ENCODE measurements at places on chromosomes 4 and X.

DNA sequence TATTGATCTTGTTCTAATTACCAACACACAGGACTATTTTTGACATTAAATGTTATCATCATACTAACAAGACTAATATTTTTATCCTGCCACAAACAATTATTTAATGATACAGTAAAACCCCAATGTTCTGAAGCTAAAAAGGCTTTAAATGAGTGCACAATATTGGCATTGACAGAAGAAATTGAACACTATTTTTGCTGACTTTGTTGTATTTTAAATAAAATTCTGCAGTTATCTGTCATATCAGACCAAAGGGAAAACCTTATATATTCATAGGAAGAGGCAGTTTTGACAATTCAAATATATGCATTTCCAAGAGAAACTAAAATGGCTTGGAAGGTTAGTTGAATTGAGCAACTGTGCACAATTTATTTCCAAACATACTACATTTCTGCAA lies 397.8 kb upstream of the GALNT7 start:
- no peak for DNase-seq

DNA sequence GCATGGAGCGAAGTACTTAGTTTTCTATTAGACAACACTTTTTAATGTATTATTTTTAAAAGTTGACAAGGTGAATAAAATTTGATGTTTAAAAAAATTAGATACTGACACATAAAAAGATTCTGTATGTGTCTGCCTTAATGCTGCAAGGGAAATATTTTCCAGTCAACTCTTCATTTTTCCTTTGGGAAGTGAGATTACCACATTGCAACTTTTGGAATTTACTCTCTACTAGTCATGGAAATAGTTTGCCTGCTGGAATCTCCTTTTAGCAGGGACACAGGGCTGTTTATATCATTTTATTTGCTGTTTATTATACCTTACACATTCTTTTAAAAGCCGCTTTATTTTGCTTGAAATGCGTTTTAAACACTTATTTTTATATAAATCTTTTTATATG lies 135.1 kb downstream of the MID1 start:
- DNase-seq = no peak

GRCh38 chrX:29913647-29914046 lies 301.7 kb upstream of the MAGEB2 start:
- no peak for DNase-seq

GRCh38 chr4:95910749-95911148 lies 70.9 kb downstream of the PDHA2 start:
- no peak for DNase-seq

DNA sequence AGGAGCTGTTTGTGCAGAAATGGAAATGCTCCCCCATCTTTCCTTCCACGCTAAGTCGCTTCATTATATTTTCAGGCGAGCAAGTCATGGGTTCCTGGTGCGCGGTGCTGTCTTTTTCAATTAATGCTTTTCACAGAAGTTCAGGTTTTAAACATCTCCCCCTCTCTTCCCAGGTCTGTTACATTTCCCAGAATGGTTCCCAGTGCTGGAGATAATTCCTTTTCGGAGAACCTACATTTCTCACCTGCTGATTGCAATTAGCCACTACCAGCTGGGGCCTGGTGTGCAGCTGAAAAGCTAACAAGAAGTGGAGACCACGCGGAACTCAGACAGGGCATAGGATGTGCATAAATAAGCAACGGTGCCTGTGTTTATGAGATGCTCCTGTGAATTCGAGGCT lies 217.8 kb downstream of the MID1IP1 start:
- no peak for DNase-seq

DNA sequence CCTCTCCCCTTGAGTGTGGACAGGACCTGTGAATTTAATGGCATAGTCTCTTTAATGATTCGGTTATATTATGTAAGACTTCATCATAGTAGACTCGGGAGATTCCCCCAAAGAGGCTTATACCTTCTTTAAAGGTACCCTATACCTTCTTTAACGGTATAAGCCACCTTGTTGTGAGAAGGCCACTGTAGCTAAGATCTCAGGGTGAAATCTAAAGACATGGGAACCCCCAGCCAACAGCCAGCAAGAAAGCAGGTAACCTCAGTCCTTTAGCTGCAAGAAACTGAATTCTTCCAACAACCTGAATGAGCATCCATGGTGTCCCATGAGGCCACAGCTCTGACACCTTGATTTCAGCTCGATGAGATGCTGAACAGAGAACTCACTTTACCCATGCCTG lies 931 bp downstream of the DDX60 start:
- no peak for DNase-seq

- no peak for DNase-seq
These were observed 20.5 kb upstream of the SUPT20HL1 start for GRCh38 chrX:24339911-24340310.

- no peak for DNase-seq
These were observed 3.0 kb upstream of the USP46 start for GRCh38 chr4:52661966-52662690.

DNA sequence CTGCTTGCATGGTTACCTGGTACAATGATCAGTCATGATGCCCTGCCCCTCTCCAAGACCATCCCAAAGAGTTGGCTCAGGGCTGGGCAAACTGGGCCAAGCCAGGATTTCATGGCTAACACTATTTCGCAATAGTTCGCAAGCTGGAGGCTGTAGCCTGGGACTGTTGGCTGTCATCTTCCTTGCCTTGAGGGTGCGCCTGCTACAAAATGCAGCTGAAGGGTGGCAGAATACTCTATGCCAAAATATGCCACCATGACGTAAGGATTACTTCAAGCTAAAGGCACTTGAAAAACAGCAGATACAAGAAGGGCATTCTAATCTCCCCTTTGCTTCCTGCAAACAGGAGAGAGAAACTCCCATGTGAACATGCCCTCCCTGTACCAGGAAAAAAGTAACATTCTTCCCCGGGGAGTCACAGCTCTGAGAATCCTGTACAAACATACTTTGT lies 21.0 kb downstream of the SAT1 start:
- DNase-seq = no peak

DNA sequence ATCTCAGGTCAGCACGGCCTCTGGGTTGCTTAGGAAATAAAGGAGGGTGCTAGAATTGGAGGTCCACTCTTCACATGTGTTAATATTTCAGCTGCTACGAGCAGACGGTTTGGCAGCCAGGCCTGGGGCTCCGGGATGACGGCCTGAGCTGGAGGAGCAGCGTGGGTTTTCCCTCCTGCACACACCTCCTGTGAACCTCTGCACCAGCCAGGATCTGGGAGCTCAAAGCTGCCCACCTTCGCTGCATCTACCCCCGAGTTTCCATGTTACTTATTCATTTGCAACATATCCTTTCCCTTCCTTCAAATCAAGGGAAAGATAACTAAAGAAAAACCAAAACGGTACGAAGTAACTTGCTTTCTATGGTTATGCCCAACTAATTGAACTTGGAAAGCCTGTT lies 13.6 kb downstream of the STOX2 start:
- no peak for DNase-seq

DNA sequence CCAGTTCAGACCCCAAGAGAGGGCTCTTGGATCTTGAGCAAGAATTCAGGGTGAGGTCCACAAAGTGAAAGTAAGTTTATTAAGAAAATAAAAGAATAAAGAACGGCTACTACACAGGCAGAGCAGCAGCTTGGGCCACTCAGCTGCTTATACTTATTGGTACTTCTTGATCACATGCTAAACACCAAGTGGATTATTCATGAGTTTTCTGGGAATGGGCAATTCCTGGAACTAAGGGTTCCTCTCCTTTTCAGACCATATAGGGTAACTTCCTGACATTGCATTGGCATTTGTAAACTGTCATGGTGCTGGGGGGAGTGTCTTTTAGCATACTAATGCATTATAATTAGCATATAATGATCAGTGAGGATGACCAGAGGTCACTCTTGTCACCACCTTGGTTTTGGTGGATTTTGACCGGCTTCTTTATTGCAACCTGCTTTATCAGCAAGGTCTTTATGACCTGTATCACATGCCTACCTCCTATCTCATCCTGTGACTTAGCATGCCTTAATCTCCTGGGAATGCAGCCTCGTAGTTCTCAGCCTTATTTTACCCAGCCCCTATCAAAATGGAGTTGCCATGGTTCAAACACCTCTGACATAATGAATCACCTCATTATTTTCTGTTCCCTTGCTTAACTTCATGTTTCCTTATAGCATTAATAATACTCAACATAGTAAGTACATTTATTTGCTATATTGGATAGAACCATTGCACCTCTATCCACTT lies 476.3 kb downstream of the DTHD1 start:
- no peak for DNase-seq

- no peak for DNase-seq
These were observed 30.5 kb downstream of the CXCL8 start for GRCh38 chr4:73770917-73771316.

GRCh38 chrX:150365990-150366911 lies 3.1 kb downstream of the MAMLD1 start:
- peak; percentile 29 for DNase-seq

DNA sequence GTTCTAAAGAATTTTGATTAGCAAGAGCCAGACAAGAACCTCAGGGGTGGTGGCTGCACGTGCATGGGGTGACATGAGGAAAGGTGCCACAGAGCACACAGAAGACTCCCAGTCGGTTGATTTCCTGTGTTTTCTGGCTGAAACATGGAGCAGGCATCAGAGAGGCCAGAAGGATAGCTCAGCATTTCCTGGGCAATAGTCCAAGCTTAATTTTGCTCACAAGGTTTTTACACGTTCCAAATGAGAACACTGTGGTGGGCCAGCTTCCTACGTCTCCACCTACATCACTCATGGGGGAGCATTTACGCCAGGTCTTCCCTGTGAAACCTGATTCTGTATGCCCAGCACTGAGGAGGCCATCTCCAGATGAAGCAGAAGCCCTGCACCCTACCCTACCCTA lies 212.5 kb upstream of the CLNK start:
- DNase-seq = no peak

DNA sequence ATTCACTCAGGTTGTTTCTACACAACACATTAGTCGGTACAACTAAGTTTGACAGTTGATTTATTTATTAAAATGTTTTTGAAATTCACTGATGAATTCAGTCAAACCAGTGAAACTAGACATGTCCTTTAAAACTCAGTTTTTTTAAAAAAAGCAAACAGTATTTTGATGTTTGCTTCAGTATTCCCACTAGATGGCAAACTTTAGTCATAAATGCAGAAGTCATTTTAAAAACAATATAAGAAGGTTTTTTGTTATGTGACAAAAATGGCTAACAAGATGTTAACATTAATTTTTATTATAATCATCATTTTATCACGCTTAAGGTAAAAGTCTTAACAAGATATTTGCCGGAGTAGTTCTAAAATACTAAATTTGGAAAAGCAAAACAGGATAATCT lies 1337.8 kb upstream of the DIAPH2 start:
- no peak for DNase-seq

GRCh38 chrX:109472939-109473735 lies 8.7 kb downstream of the GUCY2F start:
- peak; percentile 40 for DNase-seq

DNA sequence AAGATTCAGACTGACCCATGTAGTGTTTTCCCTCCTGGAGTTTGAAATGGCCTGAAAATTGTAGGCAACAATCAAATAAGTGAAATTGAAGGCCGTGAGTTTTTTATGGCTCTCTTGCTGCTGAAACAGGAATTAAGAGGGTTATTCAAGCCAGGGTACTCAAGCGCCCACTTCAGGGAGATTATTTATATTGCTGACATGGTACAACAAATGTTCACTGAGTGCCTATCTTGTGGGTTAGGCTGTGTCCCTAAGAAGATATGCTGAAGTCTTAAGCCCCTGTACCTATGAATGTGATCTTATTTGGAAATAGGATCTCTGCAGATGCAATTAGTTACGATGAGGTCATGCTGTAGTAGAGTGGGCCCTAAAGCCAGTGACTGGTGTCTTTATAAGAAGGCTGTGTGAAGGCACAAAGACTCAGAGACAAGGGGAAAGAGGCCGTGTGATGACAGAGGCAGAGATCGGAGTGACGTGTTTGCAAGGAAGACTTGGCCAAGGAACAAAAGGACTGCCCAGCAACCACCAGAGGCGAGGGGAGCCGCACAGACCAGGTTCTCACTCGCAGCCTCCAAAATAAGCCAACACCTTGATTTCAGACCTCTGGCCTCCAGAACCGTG lies 72.9 kb downstream of the MED28 start:
- DNase-seq = no peak

DNA sequence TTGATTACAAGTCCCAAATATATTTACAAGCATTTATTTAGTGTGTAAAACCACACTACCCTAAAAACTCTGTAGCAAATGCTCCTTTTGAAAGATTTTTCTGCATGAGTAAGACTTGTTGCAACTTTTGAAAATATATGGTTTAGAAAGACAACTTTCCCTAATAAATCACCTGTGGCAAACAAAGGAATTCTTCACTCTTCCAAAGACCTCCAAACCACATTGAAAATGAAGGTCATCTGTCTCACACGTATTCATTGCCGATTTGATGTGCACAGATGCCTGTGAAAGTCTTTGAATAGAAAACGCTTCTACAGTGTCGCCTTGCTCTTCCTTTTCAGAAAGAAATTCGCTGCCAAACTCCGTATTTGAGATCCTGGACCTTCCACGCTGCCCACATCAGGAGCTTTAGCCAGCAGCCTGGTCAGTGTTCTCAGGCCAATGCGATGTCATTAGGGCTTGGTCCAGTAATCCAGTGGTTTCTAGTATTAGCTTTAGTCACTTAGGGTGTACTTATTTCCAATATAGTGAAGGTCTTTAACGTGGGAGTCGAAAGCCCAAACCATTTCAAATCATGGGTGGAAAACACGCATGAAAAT lies 22.2 kb downstream of the SPINK2 start:
- no peak for DNase-seq

GRCh38 chrX:3257471-3257870 lies 89.0 kb downstream of the MXRA5 start:
- DNase-seq = no peak

GRCh38 chrX:68498508-68499379 lies at the start of gene YIPF6:
YIPF6 (plus strand) TSS chrX:68499051; CDS start chrX:68499067, 16 bp downstream.
- peak; percentile 73 for DNase-seq

GRCh38 chr4:188383180-188383579 lies 243.9 kb downstream of the TRIML1 start:
- DNase-seq = no peak

- DNase-seq = peak; percentile 76
These were observed 1.7 kb downstream of the UNC5C start for GRCh38 chr4:95546866-95547714.

DNA sequence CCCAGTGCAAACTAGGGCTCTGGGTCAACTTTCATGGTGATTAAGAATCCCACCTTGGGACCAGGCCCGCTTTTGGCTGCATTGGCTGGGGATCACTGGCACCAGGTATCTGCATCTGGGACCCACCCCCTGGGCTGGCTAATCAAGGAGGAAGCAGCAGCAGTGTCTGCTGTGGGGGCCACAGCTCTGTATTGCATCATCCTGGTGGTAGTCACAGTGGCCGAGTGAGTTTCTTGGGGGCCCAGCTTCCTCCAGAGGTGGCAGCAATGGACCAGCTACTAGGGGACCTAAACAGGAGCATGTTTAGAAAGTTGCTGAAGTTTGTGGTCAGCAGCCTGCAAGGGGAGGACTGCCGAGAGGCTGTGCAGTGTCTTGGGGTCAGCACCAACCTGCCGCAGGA lies 15.7 kb downstream of the LNX1 start:
- DNase-seq = no peak

DNA sequence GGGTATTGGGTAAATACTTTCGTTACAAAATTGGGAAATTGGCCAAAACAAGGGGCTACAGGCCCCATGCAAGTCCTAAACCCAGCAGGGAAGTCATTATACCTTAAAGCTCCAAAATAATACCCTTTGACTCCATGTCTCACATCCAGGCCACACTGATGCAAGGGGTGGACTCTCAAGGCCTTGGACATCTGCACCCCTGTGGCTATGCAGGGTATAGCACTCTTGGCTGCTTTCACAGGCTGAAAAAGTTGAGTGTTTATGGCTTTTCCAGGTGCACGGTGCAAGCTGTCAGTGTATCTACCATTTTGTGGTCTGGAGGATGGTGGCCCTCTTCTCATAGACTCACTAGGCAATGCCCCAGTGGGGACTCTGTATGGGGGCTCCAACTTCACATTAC lies 326.5 kb downstream of the TEX13C start:
- peak; percentile 13 for DNase-seq
